ENCODE measurements at places on chromosomes 12 and 14.

- DNase-seq: no peak
These were observed 1.8 kb upstream of the DDX47 start for GRCh38 chr12:12811343-12811742.

GRCh38 chr12:109779382-109779781, 53.8 kb downstream of the TRPV4 start:
- DNase-seq: no peak

- DNase-seq: no peak
These were observed 52.0 kb downstream of the PEX5 start for GRCh38 chr12:7241404-7242005.

DNA sequence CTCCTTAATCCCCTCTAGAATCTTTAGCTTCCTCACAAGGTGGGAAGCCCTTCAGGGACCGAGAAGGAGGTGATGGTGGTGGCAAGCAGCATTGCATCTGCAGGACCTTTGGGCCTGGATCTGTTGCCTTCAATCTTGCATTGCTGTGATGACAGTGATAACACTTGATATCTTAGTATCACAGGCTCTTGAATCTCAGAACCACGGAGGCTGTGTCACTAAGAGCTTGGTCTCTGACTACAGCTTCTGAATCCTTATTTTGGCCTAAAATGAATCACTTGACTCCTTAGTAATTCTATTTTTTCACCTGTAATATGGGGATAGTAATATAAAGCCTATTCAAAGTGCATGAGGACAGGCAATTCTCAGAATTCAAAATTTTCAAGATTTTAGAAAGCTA, 8.9 kb upstream of the AMN1 start:
- no peak for DNase-seq

DNA sequence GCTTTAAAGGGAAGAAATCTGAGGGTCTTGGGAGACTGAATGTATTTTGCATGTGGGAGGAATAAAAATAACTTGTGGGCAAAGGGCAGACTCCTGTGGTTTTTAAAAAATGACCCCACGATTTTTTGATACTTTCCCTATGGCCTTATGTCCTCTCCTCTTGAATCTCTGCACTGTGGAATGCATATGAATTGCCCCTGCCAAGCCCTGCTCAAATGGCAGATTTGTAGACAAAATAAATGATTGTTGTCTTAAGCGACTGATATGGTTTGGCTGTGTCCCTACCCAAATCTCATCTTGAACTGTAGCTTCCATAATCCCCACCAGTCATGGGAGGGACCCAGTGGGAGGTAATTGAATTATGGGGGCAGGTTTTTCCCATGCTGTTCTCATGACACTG, 223.8 kb downstream of the DACT1 start:
- DNase-seq: no peak

- no peak for DNase-seq
These were observed 37.3 kb downstream of the DCAF5 start for GRCh38 chr14:69115407-69116185.

- no peak for DNase-seq
These were observed 38.7 kb downstream of the FAR2 start for GRCh38 chr12:29187756-29188155.

DNA sequence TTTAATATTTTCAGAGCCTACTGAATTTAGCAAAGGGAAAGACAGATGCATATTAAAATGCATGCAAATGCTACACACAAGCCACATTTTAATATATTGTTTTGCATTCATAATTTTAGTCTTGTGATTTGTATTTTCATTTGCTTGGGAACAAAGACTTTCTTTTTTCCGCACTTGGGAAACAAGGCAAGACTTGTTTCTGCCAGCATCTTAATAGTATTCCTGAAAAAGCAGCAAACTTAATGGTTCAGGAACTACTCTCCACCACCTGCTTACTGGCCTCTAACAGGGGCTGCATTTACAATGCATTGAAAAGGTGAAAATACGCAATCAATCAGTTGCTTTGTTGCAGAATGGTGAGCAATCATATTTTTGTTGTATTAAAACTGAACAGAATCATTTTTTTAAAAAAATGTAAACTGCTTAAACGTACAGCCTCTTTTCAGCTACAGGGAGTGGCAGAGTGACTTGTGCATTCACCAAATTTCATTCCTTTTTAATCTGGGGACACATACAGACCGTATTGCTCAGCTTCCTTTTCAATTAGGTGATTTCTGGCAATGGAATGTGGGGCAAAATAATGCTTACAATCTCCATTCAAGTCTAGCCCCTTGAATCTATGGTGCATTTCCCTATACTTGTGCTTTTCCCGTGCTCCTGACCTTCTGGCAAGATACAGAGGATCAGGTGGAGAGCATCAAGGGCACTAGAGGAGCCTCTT, 144.1 kb upstream of the BTG1 start:
- no peak for DNase-seq

DNA sequence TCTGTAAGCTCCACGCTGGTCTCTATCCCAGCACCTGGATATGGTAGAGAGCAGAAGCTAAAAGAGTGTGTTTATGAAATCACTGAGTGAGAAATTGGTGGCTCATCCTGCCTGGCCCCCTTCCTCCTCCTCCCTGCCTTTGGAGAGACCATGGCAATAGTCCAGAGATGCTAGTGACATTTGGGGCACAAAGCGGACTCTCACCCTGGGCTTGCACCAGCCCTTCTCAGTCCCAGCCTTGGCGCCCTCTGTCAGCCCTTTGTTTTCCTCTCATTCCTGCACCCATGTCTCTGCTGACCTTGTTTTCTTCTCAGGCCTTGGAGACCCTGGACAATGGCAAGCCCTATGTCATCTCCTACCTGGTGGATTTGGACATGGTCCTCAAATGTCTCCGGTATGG, 18.2 kb downstream of the ALDH2 start:
- DNase-seq: no peak

- DNase-seq: no peak
These were observed 37.6 kb downstream of the WNK1 start for GRCh38 chr12:789852-790563.

DNA sequence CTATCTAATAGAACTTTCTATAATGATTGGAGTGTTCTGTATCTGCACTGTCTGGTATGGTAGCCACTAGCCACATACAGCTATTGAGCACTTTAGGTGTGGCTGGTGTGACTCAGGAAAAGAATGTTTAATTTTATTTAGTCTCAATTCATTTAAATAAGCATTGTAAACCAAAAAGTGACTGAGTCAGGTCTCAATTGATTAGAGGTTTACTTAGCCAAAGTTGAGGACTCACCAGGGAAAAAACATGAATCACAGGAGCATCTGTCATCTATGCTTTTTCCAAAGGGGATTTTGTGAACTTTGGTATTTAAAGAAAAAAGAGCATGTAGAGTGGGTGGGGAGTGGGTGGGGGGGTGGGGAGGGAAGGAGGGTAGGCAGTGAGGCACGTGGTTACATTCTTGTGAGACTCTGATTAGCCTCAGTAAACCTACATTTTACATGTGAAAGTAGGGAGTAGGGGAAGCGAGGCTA, 473.1 kb downstream of the ATP23 start:
- DNase-seq: no peak

DNA sequence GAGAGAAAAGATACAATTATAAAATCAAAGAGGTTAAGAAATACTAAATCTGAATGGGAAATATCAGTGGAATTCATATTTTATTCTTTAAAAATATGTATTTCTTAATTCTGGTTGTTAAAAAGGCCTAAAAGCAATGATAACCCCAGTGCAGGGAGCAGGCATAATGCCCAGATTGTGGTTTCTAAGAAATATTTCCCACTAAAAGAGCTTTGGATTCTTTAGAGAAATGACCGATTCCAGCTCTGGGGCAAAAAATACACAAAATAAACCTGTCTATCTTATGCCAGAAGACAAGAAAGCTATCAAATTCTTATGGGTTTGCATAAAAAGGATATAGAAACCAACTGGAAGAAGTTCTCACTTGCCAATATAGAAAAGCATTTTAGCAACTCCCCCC, 71.6 kb downstream of the PDE6H start:
- no peak for DNase-seq

DNA sequence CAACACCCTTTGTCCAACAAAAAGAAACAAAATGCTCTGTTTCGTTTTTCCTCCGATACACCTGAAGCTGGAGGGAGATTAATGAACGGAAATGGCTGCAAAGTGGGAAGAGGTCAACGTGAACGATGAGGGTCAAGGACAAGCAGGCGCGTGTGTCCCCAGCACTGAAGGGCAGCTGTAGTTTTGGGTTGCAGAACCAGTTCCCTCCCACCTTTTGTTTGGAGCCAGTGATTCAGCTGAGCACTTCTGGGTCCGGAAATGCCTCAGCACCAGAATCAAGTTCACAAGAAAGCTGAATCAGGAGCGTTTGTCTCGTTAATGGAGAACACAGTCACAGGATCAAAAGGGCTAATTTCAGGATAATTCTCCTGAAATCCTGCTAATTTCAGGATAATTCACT, 51.1 kb upstream of the PWP1 start:
- no peak for DNase-seq

Data from activated T-helper 1 cell treated with Interleukin-2 at 50 U/mL for 16 hours (primary cell).